ENCODE measurements at places on chromosomes 6 and 20. TPM values are rescaled to one million over a fixed set of nuclear protein-coding genes. Genes with fewer than 3 reads are reported as not detected.

The MUCL3 gene
- total RNA-seq = not detected

The DAAM2 gene
- 83.8 TPM for total RNA-seq

DNA sequence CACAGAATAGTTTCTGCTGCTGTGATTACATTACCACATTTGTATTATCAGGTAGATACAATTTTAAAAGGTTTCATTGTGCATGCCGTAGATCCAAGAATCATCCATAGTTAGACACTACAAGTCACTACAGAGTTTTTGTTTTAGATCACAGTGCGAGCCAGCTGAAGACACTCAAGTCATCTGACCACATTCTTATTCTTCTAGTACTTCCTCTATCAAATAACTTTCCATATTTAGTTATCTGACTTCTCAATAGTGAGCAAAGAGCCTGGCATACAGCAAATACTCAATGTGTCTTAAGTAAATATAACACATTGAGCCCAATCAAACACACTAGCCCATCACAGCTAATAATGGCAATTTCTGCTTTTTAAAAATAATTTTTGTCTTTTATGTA, 195.4 kb downstream of the ASCC3 start:
- no peak for DNase-seq

DNA sequence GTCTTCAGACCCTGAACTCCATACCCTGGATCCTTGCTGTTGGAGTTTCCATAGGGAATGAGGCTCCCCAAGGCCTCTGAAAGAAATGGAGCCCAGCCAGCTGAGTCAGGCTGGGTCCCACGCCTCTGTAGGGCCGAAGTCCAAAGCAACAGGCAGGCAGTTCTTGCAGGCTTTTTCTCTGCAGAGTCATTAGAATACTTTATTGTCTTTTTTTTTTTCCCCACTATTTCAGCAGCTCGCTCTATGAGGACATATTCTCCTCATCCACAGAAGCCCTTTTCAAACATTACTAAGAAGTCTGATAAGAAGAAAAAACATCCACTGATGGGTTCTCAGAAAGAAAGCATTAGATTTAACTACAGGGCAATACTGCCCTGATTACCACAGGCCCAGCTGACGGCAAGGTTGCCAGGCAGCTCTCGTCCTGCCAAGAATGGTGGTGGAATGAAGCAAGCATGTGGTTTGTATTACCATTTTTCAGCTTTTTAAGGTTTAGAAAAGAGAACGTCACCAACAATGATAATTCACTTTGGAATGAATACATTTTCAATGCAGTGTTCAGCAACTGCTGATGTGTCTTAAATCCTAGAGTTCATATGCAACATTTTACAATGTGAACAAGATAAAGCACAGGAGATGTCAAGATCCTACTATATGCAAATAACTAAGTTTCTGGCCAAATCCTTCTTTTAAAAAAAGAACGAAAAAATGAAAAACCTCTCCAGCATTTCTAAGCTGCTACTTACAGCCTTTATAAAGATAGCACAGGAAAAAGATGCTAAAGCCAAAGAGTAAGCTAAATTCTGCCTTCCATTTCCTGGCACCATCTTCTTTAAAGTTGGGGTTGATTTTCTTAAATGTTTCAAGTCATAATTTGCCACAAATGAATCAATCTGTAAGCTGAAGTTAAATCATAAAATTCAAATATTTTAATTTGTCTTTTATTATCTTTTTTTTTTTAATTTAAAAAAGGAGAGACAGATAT, 223.6 kb upstream of the CITED2 start:
- no peak for DNase-seq

GRCh38 chr6:98272060-98272459, 562.3 kb upstream of the POU3F2 start:
- DNase-seq = no peak

DNA sequence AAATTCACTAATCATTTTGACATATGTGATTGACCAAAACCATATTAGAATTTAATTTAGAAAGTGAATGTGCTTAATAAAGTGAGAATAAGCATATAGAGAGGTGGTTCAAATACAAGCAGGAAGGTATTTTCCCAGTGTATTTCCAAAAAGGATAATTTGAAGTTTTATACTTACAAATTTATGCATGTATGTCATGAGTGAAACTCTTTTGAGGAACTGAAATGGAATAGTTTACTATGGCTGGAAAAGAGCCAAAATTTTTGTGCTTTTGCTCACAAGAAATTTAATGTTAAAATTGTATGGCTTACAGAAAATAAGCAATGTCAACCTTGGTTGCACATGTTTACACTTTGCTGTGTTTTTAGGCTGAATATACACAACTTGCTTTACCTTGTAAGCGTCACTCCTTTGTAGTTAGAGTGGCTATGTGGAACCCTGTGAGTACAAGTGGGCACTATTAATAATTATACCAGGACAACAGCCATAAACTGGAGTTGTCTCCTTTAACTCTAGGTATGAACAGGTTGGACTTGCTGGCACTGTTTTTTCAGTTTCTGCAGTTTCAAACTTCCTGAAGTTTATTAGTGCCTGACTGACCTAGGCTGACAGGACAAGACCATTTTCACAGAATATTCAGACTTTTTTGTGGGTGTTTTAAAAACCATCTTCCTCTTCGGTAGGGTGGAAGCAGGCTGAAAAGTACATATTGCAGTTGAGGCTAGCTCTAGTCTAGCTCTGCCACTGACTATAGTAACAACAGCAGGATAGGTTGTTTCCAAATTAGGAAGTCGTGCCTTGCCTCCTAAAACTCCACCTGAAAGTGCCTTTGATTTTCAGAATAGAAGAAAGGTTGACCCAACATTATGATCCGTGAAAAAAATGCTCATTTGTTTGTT, 6.0 kb downstream of the AFDN start:
- DNase-seq = no peak

GRCh38 chr6:21556511-21556910, 37.0 kb upstream of the SOX4 start:
- no peak for DNase-seq

GRCh38 chr20:48776306-48776705, 51.5 kb downstream of the PREX1 start:
- DNase-seq = no peak

DNA sequence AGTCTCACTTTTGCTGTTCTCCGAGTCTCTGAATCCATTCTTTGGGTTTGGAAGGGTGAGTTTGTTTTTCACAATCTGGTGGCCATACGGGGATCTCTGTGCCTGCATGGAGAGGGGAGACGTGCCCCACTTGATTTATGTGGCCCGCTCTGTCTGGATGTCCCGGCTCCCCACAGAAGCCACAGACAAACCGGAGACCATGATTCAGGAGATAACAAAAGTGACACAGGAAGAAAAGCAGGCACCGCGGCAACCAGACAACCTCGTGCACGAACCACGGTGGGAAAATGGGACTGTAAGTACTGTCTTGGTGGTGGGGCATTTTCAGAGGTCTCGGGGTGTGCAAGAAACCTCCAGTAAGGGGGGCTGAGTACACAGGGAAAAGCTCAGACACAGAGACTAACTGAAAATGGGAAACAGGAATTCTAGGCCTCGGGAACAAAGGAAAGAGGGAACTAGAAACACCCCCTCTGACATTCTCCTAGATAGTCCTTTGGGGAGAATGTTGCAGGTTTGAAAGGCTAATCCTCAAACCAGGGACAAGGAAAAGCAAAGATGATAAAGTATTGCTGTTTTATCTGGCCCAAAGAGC, 22.1 kb upstream of the ZNF318 start:
- no peak for DNase-seq

All from mesenteric fat pad (tissue), 1 donor.